ENCODE measurements at places on chromosomes 11 and 22. TPM values are rescaled to one million over a fixed set of nuclear protein-coding genes. Genes with fewer than 3 reads are reported as not detected.

ZNF215 gene
- total RNA-seq, result 0.15 TPM

KCNQ1 gene
- 13.4 TPM for total RNA-seq

BTBD10 gene
- 18.9 TPM for total RNA-seq

OTOG gene
- total RNA-seq, result not detected
